NCI-H2081 treated with DMSO at 0.1 percent for 48 hours (cell line): ENCODE measurements at places on chromosomes 7 and 10.

DNA sequence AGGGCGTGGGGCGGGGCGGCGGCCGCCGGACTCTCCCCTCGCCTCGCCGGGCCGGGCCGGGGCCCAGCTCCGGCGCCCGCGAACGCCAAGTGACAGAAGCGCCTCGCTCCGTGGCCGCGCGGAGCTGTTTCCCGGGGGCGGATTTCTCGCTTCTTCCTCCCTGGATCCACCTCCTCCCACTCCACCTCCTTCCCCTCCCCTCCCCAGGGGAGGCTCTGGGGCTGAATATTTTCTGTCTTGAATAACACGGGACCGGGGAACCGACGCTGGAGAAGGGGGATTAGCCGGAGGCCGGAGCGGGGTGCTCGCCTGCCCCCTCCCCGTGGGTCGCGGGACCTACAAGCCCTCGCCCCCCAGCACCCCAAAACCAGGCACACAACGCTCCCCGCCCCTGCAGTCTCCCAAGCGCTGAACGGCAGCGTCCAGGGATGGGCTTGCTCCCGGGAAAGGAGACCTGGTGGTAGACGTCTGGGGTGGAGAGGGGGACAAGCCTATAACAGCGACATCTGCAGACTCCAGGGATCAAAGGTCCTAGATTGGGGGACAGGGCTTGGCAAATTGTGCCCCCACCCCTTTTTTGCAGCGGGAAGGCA lies at the start of gene ARHGAP21:
TSS of gene ARHGAP21 (minus strand) at position 100 of the 593 bp plus-strand sequence. CDS start 1,988 bp downstream, outside the sequence.
- no peak for DNase-seq

DNA sequence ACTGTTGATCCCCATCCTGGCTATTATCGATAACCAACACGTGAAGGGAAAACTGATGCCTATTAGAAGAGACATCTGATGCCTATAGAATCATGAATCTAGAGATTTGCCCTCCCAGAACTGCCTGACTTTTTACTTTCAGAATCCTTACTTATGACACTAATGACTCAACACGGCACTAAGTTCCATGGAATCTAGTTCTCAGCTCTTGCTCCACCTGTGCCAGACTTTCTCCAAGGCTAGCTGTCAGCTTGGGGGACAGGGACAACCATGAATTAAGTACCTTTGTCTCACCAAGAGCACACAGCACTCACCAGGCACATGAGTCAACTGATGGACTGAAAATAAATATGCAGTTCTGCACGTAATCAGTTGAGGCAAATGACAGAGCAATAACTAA lies 184.2 kb downstream of the FRMD4A start:
- DNase-seq = no peak

GRCh38 chr7:159017741-159018140 lies 126.9 kb downstream of the VIPR2 start:
- DNase-seq = no peak

GRCh38 chr10:50393784-50394467 lies 142.6 kb upstream of the ASAH2 start:
- DNase-seq = no peak

- DNase-seq = peak; percentile 64
Measured at GRCh38 chr7:74479961-74480829, 26.5 kb downstream of the GTF2IRD1 start.

GRCh38 chr7:1211611-1212010 lies 21.1 kb upstream of the UNCX start:
- DNase-seq = no peak

DNA sequence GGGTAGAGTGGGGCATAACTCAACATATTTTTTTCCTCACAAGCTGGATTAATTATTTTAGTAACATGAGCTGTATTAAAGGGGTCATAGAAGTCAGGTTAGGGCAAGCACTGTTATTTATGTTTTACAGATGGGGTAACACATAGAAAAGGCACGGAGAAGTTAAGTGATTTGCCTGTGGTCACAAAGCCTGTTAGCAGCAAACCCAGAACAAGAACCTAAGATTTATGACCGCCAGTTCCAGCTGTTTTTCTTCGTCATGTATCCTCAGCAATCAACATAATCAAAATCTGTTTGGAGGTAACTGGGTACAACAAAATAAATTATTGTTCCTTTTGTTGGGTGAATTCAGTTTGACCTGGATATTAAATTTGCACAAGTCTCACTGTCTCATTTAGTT lies 57.2 kb upstream of the BET1 start:
- no peak for DNase-seq

GRCh38 chr7:66928388-66928787 lies 7.4 kb downstream of the TMEM248 start:
- DNase-seq = no peak

DNA sequence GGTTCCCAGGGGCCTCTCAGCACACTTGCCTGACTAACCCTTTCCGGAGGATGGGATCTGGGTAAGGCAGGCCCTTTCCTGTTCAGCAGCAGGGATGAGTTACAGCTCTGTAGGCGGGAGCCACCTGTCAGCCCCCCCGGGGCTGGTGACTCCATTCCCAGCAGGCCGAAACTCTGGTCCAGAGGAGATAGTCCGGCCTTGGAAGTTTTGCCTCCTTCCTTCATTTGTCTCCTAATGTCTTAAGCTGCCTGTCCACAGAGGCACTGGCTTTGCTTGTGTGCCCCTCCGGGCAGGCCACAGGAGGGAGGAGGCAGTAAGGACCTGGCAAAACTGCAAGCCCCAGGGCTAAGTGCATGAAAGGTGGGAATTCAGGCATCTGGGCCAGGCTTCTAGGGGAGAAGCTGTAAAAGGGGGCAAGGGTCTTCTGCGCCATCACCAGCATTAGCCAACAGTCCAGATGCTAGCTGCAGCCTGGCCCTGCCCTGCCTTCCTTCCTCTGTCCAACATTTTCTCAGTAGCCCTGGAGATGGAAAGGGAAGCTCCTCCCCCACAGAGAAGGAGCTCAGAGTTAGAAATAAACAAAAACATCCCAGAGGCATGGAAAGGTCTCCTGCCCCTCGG lies 1.2 kb downstream of the ADIRF start:
- DNase-seq = no peak

DNA sequence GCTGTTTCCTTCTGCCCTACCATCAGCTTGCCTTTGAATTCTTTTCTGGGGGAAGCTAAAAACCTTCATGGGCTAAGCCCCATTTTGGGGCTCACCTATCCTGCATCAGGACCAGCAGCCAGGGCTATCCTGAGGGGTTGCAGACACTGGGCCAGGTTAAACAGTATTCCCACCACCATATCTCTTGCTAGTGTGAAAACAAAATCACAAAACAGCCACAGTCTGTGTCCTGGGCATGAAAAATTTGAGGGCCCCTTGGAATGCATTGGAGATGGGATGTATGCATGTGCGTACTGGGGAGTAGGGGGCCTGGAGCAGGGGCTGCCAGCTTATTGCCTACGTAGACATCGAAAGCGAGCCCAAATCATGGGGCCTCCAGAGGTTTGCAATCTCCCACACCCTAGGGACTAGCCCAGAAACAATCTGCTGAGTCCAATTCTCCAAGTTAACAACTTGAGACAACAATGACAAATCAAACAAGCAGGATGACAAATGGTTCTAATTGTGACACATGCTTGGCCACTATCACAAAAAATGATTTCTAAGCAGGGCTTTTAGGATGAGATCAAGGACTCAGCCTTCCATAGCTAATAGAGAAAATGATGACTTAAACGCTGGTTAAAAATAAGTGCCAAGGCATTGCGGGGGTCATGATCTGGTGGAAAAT lies 557.1 kb downstream of the KCNMA1 start:
- DNase-seq = no peak

GRCh38 chr7:85239109-85239508 lies 52.3 kb upstream of the SEMA3D start:
- no peak for DNase-seq

DNA sequence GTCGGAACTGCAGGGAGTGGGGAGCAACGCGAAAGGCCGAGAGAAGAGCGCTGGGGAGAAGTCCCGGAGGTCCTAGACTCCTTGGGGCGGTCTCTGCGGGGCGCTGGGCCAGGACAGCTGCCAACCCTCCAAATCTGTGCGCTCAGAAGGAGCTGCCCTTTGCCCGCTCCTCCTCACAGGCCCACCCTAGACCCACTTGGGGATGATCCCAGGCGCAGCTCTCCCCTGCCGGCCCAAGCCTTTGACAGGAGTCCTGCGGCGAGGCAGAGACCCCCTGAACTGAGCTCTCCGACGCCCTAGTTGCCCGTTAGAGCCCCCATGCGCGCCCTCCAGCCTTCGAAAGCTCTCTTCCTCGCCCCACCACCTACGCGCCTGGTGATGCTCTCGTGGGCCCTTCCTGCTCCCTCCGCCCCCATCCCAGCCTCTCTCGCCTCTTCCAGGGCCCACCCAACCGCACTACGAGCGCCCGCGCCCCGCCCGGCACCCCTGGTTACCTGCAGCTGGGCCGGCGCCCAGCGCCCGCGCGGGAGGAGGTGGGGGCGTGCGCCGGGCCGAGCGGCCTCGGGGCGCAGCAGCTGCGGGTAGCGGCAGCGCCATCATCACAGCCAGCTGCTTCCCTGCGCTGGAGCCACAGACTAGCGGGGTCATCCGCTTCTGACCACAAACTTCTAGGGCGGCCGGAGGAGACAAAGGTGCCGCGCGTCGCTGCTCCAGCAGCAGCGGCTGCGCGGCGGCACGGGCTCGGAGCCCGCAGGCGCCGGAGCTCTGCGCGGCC lies 353.4 kb downstream of the DNAJB6 start:
- no peak for DNase-seq

DNA sequence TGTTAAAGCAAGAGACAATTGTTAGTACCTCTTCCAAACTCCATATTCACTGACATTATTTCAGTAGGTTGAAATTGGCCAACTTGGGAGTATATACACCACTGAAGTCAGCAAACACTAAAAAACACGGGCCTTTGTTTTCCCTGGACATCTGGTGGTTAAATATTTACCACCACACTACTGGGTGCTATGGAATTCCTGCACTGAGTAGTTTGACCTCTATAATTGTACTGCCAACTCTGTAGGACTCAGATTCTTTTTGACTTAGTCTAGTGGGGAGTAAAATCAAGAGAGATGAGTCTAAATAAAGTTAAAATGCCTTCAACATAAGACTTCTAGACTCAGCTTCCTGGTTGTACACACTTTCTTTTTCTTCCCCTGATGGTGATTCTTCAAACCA lies 41.3 kb upstream of the TES start:
- no peak for DNase-seq

DNA sequence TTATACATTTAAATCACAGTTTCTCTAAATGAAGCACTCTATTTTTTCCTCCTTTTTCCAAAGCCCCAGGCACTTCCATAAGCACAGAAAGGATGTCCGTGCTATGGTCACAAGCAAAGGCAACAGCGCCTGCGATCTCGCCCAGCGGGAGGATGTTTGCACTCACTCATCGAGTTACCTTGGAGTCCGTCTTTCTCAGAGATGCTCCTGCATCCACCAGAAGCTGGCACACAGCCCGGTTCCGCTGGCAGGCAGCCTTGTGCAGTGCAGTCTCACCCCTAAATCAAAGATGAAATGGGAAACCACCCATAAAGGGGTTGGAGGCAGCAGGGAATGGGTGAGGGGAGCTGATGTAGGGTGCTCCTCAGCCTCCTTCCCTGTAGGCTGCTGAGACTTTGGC lies 51.9 kb upstream of the PTN start:
- DNase-seq = peak; percentile 81

DNA sequence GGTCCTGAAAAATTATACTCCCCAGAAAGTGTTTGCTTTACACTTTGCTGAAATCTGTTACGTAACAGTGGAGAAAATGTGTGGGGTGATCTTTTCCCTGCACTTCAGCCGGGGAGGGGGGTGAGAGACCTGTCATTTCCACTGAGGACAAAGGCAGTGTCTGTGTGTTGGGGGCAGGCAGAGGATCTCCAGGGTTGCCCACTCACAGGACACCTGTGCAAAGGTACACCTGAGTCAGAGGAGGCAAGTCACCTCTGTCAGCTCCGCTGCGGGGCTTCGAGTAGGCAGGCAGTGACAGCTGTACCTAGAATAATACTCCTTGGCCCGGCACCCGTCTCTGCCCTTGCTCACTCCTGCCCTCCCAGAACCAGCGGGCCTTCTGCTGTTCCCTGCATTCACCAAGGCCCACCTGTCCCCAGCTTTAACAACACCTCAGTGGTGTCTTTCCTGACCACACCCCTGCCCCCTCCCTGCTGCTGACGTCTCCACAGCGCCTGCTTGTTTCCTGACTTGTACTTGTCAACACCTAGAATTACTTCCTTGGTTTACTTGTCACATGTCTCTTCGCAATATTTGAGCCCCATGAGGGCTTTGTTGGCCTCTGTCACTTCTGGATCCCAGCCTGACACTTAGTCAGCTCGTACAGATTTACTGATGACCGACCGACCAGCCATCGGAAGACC lies 159.2 kb downstream of the NEURL1 start:
- no peak for DNase-seq

DNA sequence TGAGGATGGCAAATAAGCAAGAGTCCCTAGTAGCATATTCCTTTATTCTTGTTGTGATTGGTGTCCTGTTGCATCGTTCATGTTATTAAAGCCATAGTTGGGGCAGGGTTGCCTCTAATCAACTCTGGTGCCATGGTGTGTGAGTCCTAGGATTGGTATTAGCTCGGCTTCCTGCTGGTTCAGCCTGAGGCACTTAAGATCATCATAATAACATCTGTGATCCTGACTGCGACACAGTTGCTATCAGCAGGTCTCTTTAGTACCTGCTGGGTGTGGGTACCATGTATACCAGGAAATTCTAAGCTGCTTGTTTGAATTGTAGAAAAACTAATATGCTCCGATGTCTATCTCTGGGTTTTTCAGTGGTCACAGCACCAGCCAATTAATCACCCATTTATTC lies 1.6 kb downstream of the WEE2 start:
- no peak for DNase-seq

DNA sequence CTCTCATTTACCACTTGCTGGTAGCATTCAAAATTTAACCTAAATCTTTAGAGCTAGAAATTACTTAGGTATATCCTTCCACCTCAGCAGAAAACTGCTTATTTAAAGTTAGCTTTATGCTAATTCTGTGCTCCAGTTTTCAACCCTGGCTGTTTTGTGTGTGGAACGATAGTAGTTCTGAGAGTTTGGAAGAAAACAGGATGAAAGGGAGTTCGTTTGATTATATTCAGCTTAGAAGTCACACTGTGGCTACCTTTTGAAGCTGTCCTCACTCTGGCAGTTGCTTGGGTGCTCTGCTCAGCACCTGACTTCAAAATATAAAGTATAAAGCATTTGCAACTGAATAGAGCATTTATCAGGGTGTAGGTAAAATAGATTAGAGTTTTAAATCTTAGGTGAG lies 2.6 kb upstream of the ASCC1 start:
- no peak for DNase-seq

- no peak for DNase-seq
Measured at GRCh38 chr7:31529103-31529502, 15.2 kb downstream of the ITPRID1 start.

GRCh38 chr10:128398118-128398517 lies 271.9 kb upstream of the MKI67 start:
- DNase-seq = no peak

GRCh38 chr10:117135026-117135372 lies 3.1 kb downstream of the VAX1 start:
- DNase-seq = no peak
